Jurkat, Clone E6-1 (cell line): ENCODE measurements at places on chromosomes 2 and 18.

DNA sequence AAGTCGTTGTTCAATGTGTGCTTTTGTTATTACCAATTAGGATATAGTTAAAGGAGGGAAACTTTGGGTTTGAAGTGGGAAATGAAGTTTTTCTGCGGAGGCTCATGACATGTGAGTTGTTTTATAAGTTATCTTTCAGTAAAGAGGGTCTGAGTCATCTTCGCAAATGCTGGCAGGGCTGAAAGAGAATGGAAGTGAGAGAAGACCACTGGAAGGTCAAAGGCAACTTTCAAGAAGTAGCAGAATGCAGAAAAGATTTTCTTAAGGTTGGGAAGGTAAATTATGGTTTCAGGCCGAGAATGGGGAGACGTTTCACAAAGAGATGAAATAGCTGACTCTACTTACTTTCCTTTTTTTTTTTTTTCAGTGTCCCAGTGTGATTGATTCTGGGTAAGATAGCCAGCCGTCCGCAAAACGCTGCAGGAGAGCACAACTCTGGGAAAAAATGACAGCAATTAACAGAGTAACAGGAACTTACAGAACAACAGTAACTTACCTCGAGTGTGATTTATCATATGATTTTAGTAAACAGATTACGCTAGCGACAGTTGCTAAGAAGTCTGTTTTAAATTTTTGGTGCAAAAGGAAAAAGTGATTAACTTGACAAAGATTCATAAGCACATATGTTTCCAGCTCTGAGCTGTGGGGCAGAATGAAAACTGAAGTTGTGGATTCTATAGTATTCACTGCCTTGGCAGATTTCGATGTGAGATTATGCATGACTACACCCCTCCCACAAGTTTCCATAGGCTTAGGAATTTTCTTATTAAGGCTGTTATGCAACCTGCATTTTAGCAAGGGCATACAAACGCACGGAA lies 46.8 kb upstream of the ACTR3 start:
- no peak for DNase-seq

- DNase-seq, result no peak
Observed at GRCh38 chr18:11572201-11572600, 37.2 kb upstream of the SLC35G4 start.

DNA sequence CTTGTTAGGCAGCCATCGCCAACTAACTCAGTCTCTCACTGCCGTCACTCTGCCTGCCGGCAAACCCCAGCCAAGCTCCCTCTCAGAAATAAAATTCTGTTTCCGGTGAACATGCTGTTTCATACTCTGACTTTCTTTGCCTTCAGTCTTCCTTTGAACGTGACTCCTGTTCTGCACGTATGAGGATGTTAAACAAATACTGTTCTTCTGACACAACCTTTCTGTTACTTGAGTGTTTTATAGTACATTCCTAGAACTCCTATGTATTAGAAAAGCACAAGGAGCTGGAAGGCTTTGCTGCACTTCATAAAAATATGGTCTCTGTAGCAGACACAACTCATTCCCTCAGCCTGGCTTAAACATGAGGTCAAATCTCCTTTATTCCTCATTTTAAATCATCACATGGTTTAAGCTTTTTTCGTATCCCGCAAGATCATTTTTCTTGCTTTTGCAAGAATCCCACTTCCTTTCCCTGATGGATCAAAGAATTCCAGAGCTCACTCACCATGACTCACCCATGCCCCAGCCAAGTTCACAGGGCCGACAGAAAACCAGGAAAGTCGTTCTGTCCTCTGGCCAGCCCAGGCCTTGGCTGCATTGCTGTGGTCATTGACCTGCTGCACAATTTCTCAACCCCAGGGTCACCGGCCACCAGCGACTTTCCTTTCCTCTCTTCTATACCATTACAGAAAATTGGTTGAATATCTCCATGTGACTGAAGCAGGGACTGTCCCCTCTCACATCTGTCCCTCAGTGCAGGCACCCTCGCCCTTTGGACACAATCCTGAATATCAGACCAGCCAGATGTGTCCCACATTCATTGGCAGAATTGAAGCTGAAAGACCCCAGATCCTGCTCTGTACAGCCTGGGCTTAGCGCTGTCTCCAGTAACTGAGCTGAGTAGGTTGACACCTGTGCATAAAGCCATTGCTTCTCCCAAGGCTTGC lies 183.1 kb upstream of the ARL4C start:
- DNase-seq, result no peak

- DNase-seq, result no peak
Observed at GRCh38 chr2:172531309-172531708, 24.6 kb upstream of the PDK1 start.

- peak; percentile 32 for DNase-seq
Observed at GRCh38 chr18:9613550-9614400, 584 bp downstream of the PPP4R1 start.

DNA sequence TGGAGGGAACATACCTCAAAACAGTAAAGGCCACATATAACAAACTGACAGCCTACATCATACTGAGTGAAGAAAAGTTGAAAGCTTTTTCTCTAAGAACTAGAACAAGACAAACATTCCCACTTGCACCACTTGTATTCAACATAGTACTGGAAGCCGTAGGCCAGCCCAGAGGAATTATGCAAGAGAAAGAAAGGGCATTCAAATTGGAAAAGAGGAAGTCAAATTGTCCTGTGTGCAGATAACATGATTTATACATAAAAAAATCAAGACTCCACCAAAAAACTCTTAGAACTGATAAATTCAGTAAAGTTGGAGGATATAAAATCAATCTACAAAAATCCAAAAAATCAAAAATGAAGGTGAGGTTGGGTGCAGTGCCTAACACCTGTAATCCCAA lies 8.0 kb upstream of the KDM3A start:
- no peak for DNase-seq

DNA sequence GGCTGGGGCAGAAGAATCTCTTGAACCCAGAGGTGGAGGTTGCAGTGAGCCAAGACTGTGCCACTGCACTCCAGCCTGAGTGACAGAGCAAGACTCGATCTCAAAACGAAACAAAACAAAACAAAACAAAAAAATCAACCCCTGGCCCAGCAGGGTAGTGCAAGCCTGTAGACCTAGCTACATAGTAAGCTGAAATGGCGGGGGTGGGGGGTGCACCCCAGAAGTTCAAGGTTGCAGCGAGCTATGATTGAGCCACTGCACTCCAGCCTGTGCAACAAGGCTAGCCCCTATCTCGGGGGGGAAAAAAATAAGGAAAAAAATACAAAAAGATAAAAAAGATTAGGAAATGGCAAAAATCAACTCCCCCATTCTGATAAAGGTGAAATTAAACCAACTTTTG lies 6.4 kb downstream of the ATL2 start:
- no peak for DNase-seq

DNA sequence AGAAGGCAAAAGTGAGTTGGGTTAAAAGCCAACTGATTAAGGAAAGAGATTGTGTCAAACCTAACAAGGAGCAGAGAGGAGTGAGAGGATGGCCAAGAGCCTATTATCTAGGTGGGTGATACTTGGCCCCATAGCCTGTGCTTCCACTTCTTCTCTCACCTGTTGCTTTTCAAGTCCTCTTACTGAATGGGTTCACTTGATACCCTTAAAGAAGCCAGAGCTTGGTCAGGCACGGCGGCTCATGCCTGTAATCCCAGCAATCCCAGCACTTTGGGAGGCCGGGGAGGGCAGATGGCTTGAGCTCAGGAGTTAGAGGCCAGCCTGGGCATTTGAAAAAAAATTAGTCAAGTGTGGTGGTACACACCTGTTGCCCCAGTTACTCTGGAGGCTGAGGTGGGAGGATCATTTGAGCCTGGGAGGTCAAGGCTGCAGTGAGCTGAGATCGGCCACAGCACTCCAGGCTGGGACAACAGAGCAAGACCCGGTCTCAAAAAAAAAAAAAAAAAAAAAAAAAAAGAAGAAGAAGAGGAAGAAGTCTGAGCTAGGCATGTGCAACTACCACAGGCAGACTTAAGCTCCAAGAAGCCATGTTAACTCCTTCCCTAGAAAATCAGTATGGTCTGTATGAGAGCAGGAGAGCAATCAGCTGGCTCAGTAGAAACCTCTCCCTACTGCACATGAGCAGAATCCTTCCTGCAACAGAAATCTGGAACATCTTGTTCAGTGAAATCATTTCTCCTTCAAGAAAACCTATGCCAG lies 28.4 kb upstream of the ME2 start:
- no peak for DNase-seq

- no peak for DNase-seq
Observed at GRCh38 chr2:155368934-155369333, 670.4 kb downstream of the KCNJ3 start.

- DNase-seq, result no peak
Observed at GRCh38 chr2:234669001-234669400, 172.1 kb upstream of the ARL4C start.

DNA sequence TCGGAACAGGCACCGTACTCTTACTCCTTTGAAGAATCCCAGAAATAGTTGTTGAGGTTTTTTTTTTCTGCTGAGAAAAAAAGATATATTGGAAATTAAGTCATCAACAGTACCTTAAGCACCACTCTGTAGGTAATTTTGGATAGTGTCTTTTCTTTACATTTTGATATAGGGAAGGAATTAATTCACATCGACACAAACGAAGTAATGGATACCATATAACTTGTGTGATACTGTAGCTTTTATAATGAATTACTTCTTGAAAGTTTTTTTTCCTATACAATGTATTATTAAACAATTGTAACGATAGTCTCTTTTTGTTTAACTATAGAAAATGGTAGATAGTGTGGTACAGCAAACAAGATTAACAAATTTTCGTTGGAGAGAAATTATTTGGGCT lies 1.5 kb upstream of the IKZF2 start:
- no peak for DNase-seq

DNA sequence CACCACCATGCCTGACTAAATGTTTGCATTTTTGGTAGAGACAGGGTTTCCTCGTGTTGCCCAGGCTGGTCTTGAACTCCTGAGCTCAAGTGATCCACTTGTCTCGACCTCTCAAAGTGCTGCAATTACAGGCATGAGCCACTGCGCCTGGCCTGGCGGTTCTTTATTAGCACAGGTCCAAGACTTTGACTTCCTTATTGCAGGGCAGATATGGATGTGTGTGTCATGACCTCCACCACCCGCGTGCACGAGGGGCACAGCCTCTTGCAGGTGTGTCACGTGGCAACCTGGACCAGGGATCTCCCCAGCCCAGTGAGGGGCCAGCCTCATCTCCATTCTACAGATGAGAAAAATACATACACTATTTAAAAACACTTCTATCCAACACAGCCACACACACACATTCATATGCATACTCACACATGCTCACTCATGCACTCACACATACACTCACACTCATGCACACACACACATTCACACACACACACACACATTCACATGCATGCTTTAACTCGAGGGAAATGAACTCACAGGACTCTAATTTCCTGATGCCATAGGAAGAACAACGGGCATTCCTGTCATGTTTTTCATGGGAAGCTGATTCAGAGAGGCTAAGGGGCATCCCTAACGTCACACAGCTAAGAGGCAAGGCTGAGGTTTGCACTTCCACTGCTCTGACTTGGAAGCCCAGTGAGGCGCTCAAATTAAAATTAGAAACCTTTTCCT lies 38.8 kb downstream of the RRM2 start:
- DNase-seq, result no peak

GRCh38 chr2:88896971-88897370 lies 205.5 kb downstream of the RPIA start:
- DNase-seq, result no peak

- DNase-seq, result peak; percentile 59
Observed at GRCh38 chr2:237674731-237675276, 47.4 kb downstream of the LRRFIP1 start.

DNA sequence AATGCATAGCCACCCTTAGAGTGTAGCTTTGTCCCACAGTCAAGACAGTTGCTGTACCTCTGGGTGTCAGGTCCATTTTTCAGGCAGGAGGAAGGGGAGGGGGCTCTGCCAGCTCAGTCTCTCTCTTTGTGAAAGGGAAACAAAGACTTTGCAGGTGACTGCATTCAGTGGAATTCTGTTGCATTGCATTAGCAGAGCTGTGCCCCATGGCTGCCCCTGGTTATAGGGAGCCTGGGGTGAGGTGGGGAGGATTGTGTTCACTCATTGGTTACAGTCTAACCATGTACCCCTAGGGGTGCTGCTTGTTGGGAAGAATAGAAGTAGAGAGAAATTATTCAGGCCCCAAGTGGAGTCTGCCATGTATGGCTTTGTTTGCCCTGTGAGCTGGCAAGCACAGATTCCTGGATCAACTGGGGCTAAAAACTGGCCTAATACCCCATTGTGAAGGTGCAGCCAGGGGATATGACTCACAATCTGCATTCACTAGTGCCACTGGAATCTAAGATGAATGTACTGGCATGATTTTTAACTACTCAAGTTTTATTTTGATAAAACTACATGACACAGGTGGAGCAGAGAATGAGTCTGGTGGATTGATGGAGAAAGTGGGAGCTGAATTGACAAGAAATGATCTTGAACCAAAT lies 118.4 kb downstream of the SH3BP4 start:
- no peak for DNase-seq

DNA sequence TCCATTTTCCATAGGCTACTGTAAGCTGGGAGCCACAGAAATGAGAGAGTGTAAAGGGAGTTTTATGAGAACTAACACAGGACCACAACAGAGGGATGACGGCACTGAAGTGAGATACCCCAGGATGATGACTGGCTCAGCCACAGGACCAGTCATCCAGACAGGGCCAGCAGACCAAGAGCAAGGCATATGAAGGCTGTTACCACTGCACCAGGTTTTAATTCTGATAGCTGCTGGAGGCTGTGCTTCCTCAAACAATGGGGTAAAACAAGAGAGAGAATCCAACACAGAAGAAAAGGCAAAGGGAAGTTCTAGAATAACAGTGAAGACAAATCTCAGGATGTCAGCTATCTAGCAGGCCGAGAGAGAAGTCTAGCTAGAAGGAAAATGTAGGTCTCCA lies 94.9 kb downstream of the BCL2 start:
- no peak for DNase-seq

- no peak for DNase-seq
Observed at GRCh38 chr18:75235896-75236295, 25.3 kb downstream of the TSHZ1 start.

DNA sequence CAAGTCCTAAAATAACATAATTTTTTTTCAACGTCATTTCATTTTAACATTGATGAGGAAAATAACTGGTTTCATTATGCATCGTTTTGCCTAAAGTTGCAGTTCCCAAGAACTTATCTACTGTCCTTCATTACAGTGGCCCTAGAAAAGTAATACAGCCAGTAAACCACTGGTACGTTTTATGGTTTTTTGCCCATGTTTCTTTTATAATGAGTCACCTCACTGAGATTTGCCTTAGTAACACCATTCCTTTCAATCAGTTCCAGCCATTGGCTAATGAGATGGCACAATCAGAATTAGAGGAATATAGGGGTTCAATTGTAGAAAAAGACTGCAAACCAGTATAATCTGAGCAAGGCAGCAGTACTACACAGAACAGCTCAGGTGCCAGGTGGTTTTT lies 422.6 kb upstream of the LYPD1 start:
- DNase-seq, result no peak

DNA sequence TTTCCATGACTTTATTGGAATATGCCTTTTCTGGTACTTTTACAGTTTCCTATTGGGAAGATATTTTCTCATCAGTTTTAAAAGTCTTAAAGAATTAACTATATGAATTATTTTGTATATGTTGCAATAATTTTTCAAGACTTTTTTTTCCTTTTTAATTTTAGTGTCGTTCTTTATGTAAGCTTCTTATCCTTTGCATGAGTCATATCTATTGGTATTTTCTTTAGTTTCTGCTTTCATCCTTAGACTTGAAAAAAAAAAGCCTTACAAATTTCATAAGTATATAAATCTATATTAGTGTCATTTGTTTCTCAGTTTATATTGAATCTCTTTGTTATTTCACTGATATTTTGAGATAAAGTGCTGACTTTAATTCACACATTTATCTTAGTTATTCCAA lies 94.9 kb downstream of the DSEL start:
- DNase-seq, result no peak

- no peak for DNase-seq
Observed at GRCh38 chr2:219632760-219633105, 5.3 kb downstream of the SLC4A3 start.
